ENCODE measurements at places on chromosomes 7 and 10.
A peak's percentile ranks its signal among the peaks of the same experiment; 100 is the strongest.

DNA sequence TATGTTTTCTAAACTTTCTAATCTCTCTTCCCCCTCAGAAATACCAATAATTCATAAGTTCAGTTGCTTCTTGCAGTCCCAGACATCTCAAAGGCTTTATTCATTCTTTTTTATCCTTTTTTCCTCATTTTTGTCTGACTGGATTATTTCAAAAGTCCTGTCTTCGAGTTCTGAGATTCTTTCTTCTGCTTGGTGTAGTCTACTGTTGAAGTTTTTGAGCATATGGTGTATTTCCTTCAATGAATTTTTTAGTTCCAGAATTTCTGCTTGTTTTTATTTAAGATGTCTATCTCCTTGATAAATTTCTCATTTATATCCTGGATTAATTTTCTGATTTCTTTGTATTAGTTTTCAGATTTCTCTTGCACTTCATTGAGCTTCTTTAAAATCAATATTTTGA, 8.4 kb downstream of the TMEM140 start:
- DNase-seq: no peak

GRCh38 chr10:68560186-68560942, at the start of gene TET1:
TET1 (plus strand) TSS chr10:68560337; CDS start chr10:68572339, 12,002 bp downstream.
- DNase-seq: peak; percentile 78

- no peak for DNase-seq
Measured at GRCh38 chr10:75959209-75959608, 527.8 kb downstream of the LRMDA start.

- no peak for DNase-seq
Measured at GRCh38 chr10:48464871-48465736, 139.8 kb downstream of the ARHGAP22 start.

- DNase-seq: peak; percentile 32
Measured at GRCh38 chr7:1829111-1829510, 159.0 kb downstream of the ELFN1 start.

DNA sequence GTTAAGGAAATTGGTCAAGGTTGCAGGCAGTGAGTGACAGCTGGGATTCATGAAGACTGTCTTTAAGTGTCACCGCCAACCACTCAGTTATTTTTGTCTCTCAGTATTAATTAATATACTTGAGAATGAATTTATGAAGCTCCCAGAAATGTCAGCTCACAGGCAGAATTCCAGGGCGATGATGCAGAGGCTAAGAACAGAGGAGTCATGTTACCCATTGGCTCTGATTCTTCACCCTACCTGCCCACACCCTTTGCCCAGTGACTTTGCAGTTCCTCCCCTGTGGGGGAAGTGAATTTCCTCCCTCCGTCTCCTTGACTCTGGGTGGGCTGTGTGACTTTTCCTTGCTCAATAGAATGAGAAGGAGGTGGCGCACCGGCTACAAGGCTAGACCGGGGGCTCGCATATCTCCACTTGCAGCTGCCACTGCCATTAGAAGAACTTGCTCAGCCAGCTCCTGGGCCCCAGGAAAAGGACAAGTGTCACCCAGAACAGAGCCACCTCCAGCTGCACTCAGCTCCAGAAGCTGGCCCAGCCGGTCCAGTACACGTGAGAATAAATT, 157.1 kb upstream of the PRKCQ start:
- no peak for DNase-seq

DNA sequence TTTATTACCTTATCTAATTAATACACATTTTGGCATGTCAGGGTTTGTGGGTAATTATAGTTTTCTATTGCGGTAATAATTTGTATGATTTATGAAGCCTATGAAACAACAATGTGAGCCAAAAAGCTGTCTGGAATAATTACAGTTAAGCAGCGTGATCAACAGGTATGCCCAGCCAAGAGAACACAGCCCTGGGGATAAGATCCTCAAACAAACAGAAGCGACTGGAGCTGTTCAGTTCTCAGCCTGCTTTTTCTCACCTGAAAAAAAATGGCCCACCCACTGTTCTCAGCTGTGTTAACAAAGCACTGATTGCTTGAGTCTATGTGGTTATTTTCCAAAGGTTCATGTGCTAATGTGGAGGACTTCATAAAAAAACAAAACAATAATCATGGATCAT, 855.8 kb downstream of the GATA3 start:
- DNase-seq: no peak

- DNase-seq: no peak
Measured at GRCh38 chr10:130438861-130439260, 302.7 kb downstream of the GLRX3 start.

- no peak for DNase-seq
Measured at GRCh38 chr7:64515330-64515729, 47.5 kb downstream of the ZNF680 start.

- DNase-seq: no peak
Measured at GRCh38 chr7:68730964-68731363, 867.3 kb upstream of the AUTS2 start.

- no peak for DNase-seq
Measured at GRCh38 chr7:37781156-37781555, 67.2 kb upstream of the NME8 start.

- DNase-seq: no peak
Measured at GRCh38 chr10:21047511-21047910, 150.4 kb upstream of the NEBL start.

- DNase-seq: peak; percentile 96
Measured at GRCh38 chr10:6163364-6164270, 39.1 kb upstream of the PFKFB3 start.

DNA sequence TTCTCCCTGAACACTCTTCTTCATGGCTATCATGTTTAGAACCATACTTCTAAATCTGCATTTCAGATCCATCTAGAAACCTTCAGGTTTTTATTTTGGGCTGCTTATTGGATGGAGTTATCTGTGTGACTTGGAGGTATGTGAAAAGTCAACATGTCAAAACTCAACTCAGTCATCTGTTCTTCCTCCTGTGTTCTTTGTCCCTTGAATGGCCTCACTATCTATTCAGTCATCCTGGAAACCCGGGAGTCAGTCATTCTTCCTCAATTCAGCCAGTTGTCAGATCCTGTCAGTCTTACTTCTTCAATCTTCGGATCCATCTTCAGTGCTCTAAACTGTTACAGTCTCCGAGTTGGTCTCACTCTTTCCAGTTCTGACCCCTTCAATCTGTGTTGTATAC, 52.2 kb downstream of the VKORC1L1 start:
- DNase-seq: no peak

GRCh38 chr7:3103614-3104398, 60.1 kb upstream of the CARD11 start:
- no peak for DNase-seq

GRCh38 chr10:64054392-64054791, 533.2 kb downstream of the REEP3 start:
- DNase-seq: no peak

GRCh38 chr10:80199828-80200227, 5.5 kb downstream of the ANXA11 start:
- peak; percentile 70 for DNase-seq

DNA sequence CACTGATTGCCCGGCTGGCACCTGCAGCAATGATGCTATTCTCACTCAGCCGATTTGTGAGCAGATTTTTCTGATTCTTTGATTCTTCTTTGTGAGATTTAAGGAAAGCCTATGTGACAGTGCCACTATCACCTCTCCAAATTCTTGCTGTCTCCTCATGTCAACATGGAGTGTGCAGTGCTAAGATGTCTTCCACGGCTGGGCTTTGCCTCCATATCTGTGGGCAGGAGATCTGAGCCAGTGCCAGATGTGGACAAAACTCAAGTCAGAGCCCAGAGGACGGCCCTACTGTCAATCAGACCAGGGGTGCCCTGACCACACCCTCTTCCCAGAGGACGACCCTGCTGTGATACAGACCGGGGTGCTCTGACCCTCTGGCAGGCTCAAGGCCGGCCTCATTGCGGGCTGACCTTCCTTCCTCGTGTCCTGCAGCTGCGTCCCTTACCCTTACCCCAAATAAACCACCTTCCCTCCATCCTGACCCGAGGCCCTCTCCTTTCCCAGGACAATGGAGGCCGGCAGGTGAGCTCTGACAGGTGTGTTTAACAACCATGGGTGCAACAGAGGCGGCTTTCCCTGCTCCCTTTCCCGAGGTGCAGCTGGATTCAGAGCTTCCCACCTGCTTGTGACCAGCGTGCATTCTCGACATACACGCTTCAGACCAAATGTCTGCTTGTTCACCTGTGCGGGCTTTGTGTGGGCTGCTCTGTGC, 221.4 kb downstream of the ADARB2 start:
- DNase-seq: no peak

- no peak for DNase-seq
Measured at GRCh38 chr7:25854059-25854458, 297.9 kb upstream of the NFE2L3 start.

DNA sequence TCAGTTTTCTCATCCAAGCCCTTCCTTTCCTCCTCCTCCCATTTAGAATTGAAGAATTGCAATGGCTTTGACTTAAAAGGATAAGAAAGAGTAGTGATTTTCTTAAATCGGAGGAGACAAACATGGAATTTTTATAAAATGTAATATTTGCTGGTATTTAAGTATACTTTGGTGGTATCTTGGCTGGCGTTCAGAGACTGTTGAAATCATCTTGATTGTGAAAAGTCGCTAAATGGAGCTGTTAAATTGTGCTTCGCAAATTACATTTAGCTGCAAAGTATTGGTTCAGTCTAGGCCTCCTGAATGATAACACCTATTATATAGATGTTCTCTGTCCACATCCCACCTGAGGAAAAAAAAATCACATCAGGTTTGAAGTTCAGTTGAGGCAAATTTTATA, 81.8 kb downstream of the ARID5B start:
- DNase-seq: no peak

DNA sequence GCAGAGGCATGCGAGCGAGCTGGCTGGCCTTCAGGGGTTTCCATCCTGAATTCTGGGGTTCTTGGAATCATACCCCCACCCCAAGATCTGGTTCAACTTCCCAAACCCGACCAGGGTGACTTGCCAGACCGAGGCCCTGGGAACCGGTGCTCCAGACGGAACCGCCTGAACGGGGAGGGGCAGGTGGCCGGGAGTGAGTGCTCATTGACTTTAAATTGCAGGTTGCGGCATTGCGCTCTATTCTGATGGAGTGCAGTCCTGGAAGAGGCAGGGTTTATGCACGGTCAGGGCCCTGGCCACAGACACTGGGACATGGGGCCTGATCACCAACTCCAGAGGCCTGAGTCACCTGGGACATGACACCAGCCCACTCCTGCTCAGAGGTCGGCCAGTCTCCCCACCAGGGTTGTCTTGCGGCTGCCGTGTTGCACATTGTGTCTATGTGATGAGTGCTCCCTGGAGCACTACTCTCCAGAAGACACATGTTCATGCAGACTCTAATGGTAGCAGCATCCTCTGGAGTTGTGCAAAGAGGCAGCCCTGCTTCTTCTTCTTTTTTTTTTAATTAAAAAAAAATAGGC, 5.8 kb upstream of the DDIT4 start:
- peak; percentile 44 for DNase-seq

- DNase-seq: no peak
Measured at GRCh38 chr10:21702633-21703111, 168.6 kb downstream of the MLLT10 start.

GRCh38 chr10:31832261-31832660, 96.4 kb downstream of the ARHGAP12 start:
- no peak for DNase-seq

GRCh38 chr7:15972862-15973275, 286.4 kb upstream of the MEOX2 start:
- DNase-seq: peak; percentile 19

- DNase-seq: no peak
Measured at GRCh38 chr7:4033996-4034395, 648.1 kb upstream of the FOXK1 start.

DNA sequence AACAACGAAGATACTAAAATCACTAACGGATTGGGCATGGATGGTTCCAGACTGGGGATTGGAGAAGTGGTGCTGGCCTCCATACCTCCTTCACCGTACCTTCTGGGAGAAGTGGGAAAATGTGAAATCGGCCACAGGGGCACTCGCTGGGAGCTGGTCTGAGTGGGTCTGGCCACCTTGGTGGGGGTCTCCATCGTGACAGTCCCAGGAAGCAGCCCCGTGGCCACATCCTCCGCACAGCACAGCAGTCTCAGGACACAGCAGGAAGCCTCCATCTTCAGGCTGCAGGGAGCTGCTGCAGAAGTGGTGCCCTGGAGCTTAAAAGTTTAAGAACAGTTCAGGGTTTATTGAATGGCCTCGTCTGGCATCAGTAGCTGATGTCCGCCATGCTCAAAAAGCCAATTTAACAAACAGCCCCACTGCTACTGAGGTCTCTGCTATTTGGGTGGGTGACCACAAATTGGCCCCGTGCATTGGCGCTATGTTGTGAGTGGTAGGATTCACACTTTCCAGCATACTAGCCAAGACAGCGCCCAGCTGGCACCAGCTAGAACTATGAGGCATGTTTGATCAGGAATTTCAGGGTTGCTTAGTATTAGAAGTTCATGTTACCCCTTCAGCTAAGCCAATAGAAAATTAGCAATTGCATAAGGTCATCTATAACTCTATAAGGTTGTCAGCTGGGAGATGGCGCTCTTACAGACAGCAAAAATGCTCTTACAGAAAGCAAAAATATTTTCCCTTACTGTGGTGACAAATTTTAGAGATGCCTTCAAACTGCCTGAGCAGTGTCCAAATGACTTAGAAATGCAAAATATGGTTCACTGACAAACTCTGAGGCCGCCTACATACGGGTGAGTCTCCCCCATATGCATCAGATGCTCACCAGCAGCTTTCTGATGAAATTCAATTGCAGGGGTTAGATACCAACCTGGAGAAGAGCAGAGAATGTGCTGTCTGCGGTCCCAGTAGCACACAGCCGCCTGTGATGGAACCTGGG, 17.0 kb downstream of the PKD1L1 start:
- no peak for DNase-seq

GRCh38 chr7:1769286-1770200, 99.5 kb downstream of the ELFN1 start:
- DNase-seq: no peak

GRCh38 chr10:128686630-128687278, 560.5 kb upstream of the MKI67 start:
- DNase-seq: no peak

GRCh38 chr7:20305726-20306125, 25.0 kb upstream of the ITGB8 start:
- no peak for DNase-seq

DNA sequence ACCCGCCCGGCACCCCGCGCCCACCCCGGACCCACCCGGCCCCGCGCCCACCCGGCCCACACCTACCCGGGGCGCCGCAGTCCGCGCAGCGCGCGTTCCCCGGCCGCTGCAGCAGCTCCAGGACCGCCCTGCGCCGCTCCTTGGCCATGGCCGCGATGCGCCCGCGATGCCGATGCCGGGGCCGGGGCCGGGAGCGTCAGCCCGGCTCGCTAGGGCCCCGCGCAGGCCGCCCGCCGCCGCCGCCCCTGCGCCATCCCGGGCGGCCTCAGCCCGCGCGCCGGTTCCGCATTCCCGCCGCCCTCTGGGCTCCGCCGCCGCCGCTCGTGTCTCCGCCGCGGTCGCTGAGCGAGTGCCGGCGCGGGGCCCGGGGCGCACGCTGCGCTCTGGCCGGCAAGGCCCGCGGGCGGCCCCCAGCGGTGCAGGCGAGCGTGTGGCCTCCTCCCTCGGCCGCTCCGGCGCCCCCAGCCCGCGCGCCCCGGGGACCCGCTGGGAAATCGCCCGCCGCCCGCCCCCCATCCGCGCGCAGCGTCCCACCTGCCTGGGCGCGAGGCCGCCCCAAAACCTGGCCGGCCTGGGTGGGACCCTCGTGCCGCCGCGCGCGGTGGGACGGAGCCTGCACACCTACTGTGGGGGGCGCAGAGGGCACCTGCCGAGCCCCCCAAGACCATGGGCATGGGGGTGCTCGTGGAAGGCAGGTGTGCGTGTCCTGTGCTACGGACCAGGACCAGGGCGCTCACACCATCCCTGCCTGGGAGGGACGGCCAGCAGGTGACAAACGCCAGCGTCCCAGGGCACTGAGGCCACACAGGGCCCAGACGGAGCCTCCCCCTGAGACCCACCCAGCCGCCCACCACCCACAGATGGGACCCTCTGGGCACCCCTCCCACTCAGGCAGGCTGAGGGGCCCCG, at the start of gene ADAP1:
Gene ADAP1 (minus strand): TSS at position 351 of the 909 bp plus-strand sequence. CDS start 203 bp downstream, at position 148.
- peak; percentile 41 for DNase-seq

Measured in right cardiac atrium (tissue), 5 donors.